ENCODE measurements at places on chromosomes 3 and 15.

- no peak for DNase-seq
Measured at GRCh38 chr15:90191794-90192509, 9.2 kb upstream of the SEMA4B start.

DNA sequence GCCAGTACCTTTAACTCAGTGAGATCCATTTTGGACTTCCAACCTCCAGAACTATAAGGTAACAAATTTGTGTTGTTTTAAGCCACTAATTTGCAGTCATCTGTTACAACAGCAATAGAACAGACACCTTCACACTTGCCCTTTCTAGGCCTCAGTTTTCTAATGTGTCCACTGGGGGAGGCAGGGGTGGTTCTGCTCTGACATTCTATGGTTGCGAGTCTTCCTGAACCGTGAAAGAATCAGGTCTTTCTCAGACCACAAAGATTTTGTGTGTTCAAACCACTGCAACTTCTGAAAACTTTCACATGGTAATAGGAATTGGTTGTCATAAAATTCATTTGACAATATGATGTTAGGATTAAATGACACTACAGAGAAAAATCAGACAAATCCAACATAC, 26.8 kb upstream of the CSTA start:
- no peak for DNase-seq

GRCh38 chr3:77186728-77187127, 146.8 kb downstream of the ROBO2 start:
- DNase-seq = no peak

DNA sequence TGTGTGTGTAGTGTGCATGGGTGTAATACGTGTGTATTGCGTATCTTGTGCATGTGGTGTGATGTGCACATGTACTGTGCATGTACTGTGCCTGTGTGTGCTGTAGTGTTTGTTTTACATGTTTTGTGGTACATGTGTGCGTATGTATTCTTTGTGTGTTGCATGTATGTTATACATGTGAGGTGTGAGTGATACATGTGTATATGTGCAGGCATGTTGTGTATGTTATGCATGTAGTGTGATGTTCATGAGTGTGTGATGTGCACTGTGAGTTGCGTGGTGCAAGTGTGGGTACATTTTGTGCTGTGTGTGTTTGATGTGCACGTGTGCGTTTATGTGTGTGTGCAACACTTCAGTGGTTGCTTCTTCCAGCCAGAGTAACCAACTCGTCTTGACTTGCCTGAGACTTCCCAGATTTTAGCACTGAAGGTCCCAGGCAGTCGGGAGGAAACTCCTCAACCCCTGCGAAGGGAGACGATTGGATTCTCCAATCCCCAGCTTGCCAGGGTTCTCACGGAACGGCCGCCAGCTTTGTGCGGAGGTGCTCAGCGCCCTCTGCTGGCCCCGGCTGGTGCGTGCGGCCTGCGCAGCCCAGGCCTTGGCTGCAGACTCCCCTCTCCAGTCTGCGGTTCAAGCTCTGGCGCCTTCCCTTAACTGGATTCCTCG, 3.6 kb downstream of the GALNT15 start:
- peak; percentile 28 for DNase-seq

DNA sequence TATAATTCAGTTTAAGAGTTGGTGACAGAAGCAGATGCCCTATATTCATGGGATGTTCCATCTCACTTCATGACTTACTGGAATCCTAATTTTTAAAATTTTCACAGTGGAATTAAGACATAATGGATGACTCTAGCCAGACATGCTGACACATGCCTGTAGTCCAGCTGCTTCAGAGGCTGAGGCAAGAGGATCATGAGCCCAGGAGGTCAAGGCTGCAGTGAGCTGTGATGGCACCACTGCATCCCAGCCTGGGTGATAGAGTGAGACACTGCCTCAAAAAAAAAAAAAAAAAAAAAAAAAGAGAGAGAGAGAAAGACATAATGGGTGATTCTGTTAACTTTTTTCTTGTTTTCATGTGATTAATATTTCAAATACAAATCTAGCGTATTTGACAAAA, 123.6 kb downstream of the KLHL25 start:
- DNase-seq = no peak

DNA sequence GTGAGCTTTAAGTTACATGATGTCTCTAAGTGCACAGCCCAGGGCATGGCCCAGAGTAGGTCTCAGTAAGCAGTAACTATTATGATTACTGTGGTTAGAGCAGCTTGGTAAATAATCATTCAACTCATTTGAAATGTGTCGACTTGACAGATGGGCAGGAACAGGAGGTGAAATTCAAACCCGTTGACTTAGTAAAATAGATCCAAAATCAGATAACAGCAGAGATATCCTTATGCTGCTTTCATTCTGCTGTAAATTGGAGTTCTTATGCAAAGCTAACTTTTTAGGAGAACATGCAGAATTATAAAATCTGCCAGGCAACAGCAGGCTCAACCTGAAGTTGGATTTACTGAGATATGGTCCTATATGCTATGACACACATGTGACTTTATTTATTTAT, 118.7 kb upstream of the KLHL25 start:
- no peak for DNase-seq

GRCh38 chr15:87045746-87046145, 966.1 kb downstream of the AGBL1 start:
- no peak for DNase-seq

DNA sequence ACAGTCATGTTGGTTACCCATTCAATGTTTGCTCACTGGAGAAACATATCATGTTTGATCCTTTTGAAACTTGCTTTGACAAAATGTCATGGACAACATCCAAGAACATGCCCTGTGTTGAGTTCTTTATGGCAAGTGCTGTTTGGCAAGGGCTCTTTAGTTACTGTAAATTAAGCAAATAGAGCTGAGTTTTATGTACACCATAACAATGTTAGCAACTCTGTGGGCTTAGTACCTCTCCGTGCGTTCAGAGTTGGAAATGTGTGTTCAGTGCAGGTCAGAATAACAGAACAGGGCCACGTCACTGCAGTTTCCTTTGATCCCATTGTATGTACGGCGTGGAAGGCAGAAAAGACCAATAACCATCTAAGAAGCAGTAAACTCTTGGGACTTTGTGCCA, 132.5 kb downstream of the MYRIP start:
- DNase-seq = no peak

DNA sequence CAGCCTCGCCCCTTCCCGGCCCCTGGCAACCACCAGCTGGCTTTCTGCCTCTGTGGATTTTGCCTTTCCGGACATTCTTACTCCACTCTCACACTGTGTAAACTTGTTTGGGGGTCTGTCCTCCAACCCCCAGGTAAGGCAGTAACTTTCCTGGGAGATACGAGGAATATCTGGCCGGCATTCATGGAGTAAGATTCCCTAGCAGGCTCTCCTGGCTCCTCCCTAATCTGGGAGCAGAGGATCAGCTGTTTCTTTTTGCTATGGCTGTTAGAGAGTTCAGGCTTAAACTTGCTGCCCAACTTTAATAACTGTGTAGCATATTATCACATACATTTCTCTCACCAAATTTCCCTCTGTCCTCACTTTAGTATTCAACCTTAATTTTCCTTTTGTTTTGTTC, 64.3 kb downstream of the IGF2BP2 start:
- no peak for DNase-seq

GRCh38 chr3:119898478-119899191, 116.7 kb downstream of the NR1I2 start:
- no peak for DNase-seq

- no peak for DNase-seq
Measured at GRCh38 chr15:64583519-64583918, 123.1 kb downstream of the ZNF609 start.

DNA sequence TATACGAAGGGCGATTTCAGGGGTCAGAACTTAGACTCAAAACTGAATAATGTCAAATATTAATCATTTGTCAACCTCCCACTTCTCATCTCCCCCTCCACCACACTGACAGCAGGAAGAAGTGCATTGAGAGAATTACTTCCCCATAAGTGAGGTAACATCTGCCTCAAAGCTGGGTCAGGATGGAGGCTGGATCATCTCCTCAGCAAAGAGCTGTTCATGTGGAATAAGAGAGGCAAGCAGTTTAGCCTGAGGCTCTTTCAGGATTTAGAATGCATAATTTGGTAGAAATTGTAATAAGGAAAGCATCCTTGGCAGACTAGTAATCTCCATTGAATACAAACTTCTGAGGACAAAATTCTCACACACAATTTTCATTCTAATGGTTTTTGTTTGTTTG, 512.1 kb downstream of the ROBO1 start:
- DNase-seq = no peak

DNA sequence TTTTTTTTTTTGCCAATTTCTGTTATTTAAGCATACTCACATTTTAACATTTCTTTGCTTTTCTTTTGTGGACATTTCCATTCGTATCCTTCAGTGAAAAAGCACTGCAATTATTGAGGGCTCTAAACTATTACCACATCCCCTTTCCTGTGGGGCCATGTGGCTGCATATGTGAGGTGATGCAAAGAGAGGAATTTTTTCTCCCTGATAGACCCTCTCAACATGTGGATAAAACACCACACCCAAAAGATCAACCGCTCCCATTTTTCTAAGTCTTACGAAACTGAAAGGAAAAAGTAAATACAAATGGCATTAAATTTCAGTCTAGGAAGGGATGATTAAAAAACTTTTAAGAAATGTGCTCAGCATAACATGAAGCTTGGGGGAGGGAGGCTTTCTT, 68.8 kb downstream of the DNAJC13 start:
- no peak for DNase-seq

GRCh38 chr15:85379403-85380131, 836 bp upstream of the AKAP13 start:
- DNase-seq = peak; percentile 18

GRCh38 chr3:112605285-112605684, 35.7 kb downstream of the CCDC80 start:
- DNase-seq = no peak

GRCh38 chr3:50587806-50588758, 18.8 kb downstream of the HEMK1 start:
- peak; percentile 72 for DNase-seq

DNA sequence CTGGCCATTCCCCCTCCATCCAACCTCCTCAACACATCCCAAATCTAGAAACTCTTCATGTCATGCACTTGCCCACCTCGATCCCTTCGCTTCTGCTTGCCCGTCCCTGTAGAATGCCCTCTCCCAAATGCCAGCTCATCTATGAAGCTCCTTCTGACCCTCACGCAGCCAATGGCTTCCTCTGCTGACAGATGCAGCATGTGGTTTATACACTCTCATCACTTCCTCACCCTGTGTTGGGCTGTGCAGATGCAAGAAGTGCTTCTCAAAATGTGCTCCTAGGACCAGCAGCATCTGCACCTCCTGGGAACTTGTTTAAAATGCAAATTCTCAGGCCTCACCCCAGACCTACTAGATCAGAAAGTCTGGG, 51.7 kb downstream of the SEMA5B start:
- no peak for DNase-seq

- no peak for DNase-seq
Measured at GRCh38 chr3:155320934-155321333, 27.5 kb upstream of the STRIT1 start.

- no peak for DNase-seq
Measured at GRCh38 chr3:46907271-46907670, 29.8 kb downstream of the PTH1R start.

GRCh38 chr3:43087249-43087776, 18.6 kb downstream of the POMGNT2 start:
- DNase-seq = no peak

DNA sequence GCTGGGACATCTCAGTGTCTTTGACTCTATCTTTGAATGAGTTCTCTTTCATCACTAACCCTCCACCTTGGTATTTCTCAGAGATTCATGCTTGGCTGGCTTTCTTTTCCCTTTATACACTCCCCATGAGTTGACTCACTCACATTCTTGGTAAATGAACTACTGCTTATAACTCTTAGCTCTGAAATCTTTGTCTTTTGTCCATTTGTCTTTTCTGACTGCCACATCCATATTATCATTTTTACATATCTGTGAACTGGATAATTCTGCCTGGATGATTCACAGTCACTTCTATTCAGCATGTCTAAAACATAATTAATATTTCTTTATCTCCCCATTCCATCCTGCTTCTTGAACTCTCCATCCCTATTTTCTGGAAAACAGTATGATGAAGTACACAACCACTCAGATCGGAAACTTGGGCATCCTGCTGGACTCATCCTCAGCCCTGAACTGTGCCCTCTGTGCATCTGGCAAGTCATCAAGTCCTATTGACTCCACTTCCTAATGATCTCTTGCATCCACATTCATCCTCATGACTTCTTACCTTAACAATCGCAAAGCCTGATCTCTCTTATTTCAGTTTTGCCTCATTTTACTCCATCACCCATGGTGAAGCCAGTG, 66.9 kb downstream of the KCNAB1 start:
- no peak for DNase-seq

GRCh38 chr3:162544246-162544645, 1047.6 kb downstream of the OTOL1 start:
- no peak for DNase-seq

GRCh38 chr3:140546649-140547048, 131.2 kb upstream of the TRIM42 start:
- no peak for DNase-seq

DNA sequence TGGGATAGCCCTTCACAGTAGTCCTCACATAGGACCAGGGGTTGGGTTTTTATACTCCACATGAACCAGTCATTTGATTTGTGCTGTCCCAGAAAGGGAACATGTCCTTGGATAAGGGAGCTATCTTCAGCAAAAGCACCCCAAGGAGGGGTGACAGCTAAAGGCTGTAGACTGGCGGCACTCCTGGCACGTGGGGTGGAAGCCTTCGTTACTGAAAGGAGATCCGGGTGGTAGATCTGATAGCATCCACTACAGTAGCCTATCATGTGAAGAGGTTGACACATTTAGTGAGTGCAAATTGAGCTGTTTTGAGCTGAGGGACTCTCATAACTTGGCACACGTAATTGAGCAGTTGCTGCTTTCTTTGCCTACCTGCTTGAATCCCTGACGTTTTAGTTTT, 588.8 kb upstream of the GOLIM4 start:
- no peak for DNase-seq

DNA sequence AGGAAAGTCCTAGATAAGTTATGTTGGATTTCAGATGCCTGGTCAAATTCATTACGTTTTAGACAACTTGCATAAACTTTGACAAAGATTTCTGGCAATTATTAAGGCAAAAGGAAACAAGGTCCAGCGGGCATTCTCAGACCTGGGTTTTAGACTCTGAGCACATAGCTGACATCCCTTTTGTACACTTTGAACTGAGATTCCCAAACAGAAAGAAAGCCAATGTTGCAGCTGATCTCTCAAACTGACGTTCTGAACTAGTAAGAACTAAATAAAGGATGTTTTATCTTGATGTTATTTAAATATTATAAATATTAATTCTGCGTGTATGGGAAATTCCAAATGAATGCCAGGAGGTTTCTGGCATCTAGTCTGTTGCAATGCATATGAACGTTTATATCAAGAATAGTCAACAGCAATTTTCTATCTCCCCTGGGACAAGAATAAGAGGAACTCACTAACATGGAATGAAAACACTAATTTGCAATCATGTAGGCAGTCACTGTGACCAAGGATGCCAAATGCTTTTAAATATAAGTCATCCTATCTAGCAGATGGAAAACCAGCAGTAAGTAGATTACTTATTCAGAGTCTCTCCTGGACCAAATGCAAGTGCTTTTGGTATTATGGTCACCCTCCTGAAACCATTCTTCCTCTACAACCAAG, 202.1 kb downstream of the GREM1 start:
- no peak for DNase-seq

- no peak for DNase-seq
Measured at GRCh38 chr3:125359700-125360099, 15.4 kb downstream of the ZNF148 start.

GRCh38 chr15:58467121-58467721, 35.4 kb downstream of the LIPC start:
- DNase-seq = no peak
